Common myeloid progenitor, CD34-positive (primary cell): ENCODE measurements at places on chromosomes 2 and 18.

DNA sequence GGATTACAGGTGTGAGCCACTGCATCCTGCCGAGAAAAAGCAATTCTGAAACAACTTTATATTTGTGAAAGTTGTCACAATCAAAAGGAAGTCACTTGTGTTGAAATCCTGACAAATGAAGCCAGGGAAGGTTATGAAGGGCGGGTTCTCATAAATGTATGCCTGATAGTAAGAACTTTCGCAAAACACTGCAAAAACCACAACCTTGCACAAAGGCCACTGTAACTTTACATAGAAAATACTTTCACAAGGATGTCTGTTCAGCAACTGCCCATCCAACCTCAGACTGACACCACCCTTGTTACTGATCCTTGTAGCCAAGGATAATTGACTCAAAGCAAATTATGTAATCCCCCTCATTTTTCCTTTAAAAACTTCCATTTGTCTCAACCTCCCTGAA, 90.6 kb downstream of the SLC4A3 start:
- DNase-seq, result no peak

DNA sequence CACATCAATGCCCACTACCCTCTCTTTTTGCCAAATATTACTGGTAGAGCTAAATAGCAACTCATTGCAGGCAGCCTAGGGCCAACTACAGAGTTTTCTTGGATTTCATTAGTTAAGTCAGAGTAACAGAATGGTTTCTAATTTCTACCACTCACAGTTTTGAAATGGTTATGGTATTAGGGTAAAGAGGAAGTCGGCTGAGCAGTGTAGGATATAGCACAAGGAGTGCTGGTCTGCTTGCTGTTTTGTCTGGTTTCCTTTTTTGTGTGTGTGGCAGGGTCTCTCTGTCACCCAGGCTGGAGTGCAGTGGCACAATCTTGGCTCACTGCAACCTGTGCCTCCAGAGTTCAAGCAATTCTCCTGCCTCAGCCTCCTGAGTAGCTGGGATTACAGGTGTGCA, 289.2 kb upstream of the CCDC68 start:
- DNase-seq, result no peak

DNA sequence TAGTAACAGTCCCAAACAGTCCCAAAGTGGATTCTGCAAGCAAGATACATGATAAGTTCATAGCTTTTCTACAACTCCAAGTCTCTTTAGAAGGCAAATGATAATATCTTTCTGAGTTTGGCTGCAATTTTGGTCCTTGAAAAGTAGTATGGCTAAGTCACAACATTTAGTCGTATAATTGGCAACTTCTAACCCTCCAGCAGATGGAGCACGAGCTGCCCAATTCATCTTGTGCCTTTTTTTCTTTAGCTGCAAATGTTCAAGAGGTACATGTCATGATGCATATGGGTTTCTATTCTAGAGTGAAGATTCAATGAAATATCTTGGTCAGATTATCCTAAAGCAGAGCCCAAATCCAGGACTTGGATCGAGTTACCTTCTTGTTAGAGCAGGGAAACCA, 127.0 kb upstream of the KLHL14 start:
- no peak for DNase-seq

DNA sequence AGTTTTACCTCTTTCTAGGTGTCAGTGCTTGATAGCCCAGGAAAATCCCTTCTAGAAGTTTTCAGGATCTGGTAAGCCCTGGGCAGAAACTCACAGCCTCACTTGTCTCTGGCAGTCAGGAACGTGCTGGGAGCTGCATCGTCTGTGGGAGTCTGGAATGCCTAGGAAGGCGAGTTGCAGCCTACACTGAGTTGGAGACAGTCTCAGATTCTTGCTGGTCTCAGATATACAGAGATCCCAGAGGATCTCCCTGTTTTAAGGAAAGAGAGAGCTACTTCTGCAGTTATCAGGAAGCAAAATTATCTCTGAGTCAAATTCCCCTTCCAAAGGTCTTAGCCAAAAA, 104.4 kb upstream of the CDC42EP3 start:
- no peak for DNase-seq

DNA sequence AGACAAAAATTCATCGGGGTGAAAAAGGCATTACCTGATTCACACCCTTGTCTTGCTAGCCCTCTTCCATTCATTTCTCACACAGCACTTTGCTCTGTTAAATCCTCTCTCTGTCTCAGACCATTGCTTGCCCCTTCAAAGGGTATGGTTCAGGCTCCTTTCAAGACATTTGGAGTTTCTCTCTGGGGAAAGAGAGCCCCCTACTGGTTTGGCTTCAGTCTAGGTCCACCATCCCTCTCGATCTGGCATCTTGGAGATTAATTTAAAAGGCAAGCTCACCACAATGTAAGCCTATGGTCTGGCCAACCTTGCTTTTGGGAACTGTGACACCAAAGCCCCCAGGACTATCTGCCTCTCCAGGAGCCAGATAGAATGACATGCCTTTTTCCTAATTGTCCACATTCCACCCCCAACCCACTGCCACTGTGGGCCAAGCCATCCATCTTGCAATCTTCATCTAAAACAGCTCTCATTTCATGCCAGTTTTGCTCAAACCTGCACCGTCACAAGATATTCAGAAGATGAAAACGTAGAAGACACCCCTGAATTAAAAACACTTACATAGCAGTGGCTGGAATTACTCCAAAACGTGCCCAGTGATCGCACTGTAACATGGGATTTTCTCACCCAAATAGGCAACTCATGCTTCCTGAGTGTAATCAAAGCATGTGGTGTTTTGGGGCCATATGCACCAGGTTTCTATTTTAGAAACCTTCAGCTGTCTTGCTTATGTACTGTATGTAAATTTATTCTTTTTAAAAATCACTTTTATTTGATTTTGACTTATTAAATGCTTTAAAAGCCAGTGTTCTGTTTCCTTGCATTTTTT, 93.9 kb downstream of the FARSB start:
- peak; percentile 76 for DNase-seq

GRCh38 chr2:118987886-118988285, 45.9 kb downstream of the MARCO start:
- DNase-seq, result no peak

DNA sequence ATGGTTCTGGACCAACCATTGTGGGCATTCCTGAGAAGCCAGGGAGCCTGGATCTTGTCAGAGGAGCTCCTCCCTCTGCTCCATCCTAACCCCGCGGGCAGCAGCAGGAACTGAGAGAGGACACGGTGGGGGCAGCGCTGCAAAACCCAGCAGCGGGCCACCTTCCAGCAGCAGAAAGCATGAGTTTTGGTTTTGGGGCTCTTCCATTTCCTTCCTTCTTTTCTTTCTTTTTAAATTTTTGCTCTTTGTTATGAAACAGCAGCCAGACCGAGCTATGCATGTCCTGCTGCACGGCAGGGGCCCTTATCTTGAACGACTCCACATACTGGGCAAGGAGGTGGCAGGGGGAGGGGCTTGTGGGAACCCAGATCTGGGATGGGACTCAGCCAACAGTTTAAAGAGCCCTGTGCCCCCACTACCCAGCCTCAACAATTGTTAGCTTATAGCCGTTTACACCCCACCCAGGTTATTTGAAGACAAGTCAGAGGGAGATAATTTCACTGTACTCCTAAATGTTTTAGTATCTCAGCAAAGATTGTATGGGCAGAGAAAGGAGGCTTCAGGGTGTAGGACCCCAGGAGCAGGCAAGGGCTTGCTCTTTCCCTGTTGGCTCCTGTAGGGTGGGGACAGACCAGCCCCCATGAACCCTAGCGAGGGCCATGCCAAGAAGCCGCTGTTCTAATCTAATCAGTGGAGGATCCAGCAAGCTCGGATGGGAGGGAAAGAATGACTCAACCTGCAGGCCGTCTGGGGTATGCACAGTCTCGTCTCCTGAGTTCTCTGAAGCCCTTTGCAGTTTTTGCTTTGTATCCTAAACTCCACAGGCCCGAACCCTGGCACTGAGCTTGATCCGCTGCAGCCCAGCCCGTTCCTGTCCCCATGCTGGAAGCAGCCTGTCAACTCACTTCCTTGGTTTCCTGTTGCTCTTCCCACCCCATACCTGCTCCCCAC, 75.3 kb downstream of the LRRFIP1 start:
- DNase-seq, result no peak

- DNase-seq, result no peak
Observed at GRCh38 chr2:179793238-179793637, 68.2 kb downstream of the ZNF385B start.

DNA sequence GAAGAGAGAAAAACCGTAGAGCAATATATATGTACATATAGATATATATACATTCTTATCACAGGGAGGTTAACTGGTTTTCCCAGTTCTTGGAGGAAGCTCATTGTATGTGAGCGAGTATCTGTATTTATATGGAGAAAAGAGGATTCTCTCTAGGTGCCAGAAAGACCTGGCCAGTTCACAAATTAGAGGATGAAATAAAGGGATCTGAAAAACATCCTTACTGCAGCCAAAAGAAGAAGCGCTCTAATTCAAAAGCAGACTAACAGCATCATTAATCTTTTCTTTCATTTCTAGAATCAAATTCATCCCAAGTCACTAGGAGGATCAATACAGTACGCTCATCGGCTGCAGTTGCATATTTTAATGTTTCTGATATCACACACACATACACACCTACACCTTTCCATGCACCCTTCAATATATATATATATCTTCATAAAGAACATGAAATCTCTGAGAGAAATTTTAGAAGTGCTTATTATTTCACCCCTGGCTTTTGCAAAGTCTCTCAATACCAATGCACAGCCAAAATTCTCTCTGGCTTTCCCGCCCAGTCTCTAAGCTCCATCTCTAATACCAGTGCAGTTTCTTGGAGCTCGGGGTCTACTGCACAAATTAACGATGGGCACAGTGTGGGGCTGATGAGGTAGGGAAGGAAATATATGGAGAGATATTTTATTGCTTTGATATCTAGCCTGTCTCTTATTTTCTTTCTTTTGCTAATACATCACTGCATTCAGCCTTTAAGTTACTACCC, 731 bp downstream of the NRXN1 start:
- no peak for DNase-seq

GRCh38 chr2:188852772-188853171, 121.4 kb upstream of the COL3A1 start:
- DNase-seq, result no peak

- peak; percentile 90 for DNase-seq
Observed at GRCh38 chr2:152175012-152175367, 573 bp downstream of the STAM2 start.

DNA sequence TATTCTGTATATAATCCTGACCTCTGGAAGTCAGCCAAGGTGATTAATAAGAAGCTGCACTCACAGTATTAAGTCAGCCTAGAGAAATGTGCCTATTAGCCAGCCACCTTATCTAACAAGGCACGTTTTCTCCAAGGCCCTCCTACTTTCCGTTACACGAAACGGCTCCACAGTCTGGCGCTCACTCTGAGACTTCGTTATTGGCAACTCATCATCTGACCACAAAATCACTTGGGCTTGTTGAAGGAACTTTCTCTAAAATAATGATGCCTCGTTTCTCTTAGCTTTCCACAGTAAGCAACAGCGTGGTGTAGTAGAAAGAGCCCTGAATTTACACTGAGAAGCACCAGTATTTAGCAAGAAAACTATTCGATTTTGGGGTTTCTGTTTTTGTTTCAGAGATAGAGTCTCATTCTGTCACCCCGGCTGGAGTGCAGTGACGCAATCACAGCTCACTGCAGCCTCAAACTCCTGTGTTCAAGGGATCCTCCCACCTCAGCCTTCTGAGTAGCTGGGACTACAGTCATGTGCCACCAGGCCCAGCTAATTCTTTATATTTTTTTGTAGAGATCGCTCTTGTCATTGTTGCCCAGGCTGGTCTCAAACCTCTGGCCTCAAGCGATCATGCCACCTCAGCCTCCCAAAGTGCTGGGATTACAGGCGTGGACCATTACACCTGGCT, 53.6 kb upstream of the SLC14A1 start:
- peak; percentile 96 for DNase-seq

- peak; percentile 52 for DNase-seq
Observed at GRCh38 chr18:48455555-48456478, 46.6 kb upstream of the ZBTB7C start.

- DNase-seq, result no peak
Observed at GRCh38 chr18:22604390-22604985, 186.8 kb upstream of the CTAGE1 start.

DNA sequence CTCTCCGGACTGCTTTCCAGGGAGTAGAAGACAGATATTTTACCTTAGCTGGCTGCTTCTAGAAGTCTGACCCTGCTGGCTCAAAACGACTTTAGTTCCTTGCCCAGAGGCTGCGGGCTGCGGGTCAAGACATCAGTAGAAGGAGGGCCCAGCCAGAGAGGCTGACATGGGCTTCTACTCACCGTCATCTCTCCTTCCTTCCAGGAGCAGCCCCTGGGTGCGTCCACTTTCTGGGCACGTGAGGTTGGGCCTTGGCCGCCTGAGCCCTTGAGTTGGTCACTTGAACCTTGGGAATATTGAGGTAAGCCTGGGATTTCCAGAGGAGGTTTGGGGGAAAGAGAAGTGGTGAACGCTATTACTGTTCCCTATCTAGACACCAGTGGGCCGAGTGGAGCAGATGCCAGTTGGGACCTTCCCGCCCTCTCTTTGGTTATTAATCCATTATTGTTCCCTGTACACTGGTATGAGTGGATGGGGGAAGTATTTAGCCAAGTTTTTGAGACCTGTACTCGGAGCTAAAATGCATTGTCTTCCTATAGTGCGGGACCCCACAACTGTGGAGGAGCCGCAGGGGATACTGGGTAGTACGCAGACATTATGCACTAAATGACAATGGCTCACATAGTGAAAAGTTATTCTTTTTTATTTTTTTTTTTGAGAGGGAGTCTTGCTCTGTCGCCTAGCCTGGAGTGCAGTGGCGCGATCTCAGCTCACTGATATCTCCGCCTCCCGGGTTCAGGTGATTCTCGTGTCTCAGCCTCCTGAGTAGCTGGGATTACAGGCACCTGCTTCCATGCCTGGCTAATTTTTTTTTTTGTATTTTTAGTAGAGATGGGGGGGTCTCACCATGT, 26.3 kb upstream of the CASP8 start:
- no peak for DNase-seq

DNA sequence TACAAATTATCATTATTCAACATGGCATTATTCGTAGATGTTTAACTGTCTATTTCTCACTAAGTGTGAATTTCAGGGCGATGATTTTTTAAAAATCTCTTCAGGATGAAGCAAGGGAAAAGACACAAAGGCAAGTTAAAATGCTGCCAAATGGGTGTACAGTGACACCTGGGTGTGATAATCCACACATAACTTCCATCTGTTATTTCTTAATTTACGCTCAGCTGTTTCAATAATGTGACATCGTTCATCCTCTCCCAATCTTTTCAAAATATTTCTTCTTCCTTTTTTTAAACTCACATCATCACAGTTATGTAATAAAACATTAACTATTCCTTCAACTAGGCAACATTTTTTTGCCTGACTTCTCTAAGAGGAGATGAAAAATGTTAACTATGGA, 10.6 kb downstream of the PDE1A start:
- no peak for DNase-seq

DNA sequence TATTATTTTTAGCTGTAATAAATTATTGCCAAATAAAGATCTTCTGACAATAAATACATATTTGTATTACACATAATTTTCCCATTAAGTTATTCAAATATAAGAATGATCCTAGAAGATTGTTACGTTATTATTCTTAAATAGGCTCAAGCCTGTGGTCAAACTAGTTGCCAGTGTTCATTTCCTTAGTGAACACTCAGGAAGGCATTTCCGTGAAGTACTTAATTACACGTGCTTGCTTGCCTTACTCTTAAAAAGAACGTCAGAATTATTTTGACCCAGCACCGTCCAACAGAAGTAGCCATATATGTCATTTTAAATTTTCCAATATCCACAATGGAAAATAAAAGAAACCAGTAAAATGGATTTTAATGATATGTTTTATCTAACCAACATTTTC, 249.8 kb downstream of the TXNL1 start:
- DNase-seq, result no peak
